ENCODE measurements at places on chromosomes 11 and 22.

- DNase-seq = peak; percentile 73
Observed at GRCh38 chr11:33257160-33257896, at the start of gene HIPK3. Gene HIPK3 (plus strand): TSS chr11:33257381.

DNA sequence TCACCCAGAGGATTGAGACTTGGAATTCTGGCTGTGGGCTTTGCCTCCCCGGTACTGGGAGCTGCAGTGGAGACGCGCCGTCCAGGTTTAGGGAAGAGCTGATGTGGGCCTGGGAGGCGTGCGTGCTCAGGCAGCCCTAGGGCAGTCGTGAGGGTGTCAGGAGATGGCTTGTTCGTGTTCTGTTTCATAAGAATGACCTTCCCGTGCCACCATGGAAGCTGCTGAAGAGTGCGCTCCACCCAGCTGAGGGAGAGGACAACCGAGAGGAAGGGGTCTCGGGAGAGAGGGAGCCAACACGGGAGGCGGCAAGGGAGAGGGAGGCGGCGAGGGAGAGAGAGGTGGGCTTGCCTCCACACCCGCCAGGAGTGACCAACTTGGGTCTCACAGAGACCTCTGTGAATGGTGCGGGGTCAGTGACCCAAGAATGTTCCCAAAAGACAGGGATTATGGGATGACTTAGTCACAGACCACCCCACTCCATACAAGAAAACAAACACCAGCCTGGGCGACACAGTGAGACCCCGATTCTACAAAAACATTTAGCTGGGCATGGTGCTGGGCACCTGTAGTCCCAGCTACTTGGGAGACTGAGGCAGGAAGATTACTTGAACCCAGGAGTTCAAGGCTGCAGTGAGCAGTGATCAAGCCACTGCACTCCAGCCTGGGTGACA lies 14.7 kb upstream of the TRMU start:
- DNase-seq = no peak

DNA sequence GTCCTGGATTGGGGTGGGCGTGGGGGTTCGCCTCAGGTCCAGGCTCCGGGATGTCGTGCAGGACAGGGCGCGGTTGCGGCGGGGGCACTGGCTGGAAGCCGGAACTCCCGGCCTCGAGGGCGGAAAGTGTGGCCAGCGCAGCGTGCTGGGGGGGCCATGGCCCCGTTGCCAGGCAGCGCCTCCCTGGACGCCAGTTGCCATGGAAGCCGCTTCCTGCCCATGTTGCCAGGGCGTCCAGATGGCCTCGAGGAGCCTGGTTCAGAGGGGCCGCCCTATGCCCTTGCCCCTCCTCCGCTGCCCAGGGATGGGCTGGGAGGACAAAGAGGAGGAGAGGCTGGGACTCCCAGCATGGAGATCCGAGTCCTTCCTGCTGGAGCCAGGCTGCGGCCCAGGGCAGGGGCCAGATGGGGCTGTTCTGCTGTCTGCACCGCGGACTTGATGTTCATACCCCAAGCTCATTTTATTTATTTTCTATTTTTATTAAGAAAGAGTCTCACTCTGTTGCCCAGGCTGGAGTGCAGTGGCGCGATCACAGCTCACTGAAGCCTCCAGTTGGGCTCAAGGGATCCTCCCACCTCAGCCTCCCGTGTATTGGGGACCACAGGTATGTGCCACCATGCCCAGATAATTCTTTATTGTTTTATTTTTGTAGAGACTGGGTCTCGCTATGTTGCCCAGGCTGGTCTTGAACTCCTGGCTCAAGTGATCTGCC lies 4.6 kb upstream of the CCDC188 start:
- DNase-seq = peak; percentile 69

DNA sequence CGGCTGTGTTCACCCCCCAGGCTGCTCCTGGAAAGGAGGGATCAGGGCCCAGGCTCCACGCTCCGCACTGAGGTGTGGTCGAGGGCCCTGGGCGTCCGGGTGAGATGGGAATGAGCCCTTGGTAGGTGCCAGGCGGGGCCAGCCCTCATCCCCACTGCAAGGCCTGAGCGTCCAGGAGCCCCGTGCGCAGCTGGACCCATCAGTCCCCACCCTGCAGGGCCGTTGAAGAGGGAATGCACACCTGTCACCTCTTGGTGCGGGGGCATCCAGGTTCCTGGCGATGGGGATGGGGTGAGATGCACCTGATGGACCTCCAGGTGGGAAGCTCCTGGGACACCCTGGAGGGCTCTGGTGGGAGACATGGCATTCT lies 72.2 kb downstream of the KCNQ1 start:
- no peak for DNase-seq

DNA sequence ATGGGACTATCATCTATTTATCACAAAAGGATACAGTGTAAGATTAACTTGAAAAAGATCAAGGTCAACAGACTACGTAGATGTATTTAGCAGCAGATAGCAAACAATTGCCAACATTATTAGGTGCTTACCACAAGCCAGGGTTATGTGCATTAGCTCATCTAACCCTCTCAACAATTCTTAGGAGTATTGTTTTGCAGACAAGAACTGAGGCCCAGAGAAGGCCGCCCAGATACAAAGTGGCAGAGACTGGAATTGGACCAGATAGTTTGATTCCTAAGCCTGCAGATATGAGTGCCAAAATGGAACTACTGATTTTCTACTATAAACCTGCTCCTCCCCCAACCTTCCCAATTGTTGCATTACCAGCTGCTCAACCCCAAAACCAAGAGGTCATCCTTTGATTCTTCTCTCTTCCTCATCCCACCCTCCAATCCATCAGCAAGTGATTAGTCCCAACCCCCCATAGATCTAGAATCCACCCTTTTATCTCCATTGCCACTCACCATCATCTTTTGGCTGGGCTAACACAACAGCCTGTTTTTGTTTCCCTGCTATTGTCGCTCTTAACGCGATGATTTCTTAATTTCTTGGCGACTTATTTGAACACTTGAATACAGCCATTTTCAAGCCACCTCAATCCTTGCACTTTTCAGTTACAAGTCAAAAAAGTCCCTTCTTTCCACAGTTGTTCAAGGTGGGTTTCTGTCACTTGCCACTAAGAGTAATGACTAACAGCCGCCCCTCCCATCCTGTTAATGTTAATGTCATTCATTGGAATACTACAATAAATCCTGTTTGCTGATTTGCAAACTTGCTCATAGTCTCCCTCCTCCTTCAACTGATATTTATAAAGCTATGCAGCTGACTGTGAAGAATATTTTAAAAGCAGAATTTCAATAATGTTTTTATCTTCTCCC lies 2.7 kb downstream of the TMEM123 start:
- no peak for DNase-seq

GRCh38 chr11:22901603-22902002 lies 41.3 kb upstream of the CCDC179 start:
- DNase-seq = no peak

GRCh38 chr11:24082241-24082640 lies 414.6 kb upstream of the LUZP2 start:
- no peak for DNase-seq

- DNase-seq = no peak
Observed at GRCh38 chr11:10601837-10602236, 33.4 kb upstream of the LYVE1 start.

GRCh38 chr22:39616051-39616450 lies 45.5 kb downstream of the CACNA1I start:
- DNase-seq = no peak

DNA sequence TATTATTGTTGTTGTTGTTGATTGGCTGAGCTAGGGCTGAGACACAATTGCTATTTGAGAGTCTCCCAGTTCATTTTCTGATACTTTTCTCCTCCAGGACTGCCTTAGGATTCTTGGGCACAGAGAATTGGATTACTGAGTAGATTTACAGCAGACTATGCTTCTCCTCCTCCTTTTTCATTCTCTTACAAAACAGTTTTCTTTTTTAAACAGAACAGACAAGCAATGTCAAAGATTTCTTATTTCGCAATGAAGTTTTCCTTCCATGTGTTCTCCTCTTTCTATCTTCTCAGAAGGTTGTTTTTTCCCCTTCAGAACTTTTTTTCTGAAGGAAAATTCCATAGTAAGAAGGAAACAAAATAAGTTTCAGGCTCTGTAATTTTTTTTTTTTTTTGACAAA lies 19.8 kb upstream of the TIMP3 start:
- DNase-seq = no peak

DNA sequence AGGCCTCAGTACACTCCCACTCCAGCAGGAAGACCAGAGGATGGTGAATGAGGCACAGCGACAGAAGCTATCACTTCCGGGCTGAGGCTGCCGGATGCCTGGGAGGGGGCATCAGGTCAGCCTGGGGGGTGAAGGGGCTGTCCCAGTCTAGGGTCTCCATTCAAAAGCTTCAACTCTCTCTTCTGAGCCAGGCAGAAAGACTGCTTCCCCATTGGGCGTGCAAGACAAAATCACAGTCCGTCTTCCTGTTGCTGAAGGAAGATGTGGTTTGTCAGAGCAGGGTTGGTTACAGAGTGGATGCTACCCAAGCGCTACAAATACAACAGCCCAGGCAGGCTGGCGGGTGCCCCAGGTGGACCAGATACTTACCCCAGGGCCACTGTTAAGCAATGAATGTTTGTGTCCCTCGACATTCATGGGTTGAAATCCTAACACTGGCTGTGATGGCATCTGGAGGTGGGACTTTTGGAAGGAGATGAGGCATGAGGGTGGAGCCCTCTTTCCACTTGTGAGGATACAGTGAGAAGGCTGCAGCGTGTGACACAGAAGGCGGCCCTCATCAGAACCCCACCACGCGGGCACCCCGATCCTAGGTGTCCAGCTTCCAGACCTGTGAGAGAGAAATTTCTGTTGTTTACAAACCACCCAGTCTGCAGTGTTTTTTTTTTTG lies 12.0 kb downstream of the UPK3A start:
- no peak for DNase-seq

DNA sequence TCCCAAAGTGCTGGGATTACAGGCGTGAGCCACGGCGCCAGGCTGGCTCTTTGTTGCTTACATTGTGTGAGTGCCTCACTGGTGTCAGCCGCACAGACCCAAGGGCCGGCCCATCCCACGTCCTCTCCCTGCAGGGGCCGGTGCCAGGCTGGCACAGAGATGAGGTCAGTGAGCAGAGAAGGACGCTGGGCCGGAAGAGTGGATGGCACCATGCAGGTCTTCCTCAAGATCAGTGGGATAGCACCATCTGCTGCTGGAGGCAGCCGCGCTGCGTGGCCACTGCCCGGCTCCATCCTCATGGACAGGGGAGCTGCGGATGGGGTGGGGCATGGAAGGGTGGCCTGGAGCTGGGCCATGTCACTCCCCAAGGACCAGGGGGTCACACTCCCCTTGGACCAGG lies 22.0 kb upstream of the FGF4 start:
- no peak for DNase-seq

- DNase-seq = peak; percentile 76
Observed at GRCh38 chr11:9461063-9461759, 399 bp downstream of the ZNF143 start.

- DNase-seq = no peak
Observed at GRCh38 chr11:122192634-122193255, 76.7 kb upstream of the BLID start.

- DNase-seq = no peak
Observed at GRCh38 chr11:57614234-57614772, 16.8 kb downstream of the SERPING1 start.

- DNase-seq = no peak
Observed at GRCh38 chr11:112965656-112966055, 4.4 kb downstream of the NCAM1 start.

- DNase-seq = no peak
Observed at GRCh38 chr11:57376095-57377090, 4.6 kb downstream of the PRG3 start.

DNA sequence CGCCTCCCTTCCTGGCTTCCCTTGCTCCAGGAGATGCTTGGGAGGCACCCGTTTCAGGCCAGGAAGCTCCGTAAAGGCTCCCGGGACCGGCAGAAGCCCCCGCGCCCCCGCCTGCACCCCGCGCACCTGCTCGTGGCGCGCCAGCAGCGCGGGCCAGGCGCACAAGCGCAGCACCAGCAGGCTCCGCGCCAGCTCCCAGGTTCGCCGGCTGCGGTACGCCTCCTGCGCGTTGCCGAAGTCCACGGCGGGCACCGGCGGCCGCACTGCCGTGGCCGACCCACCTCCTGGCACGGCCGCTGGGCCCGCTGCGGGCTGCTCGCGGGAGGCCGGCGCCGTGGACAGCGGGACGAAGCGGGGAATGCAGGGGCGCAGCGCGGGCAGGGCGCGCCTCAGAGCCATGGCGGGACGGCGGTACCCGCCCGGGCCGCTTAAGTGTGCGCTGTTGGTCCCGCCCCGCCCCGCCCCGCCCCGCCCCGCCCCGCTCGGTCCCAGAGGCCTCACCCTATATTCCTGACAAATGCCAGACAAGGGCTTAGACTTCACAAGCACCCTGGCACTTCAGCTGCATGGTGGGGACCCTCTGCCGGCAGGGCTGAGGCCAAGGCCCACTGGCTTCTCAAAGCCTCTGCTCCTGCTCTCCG lies at the start of gene PRODH:
Gene PRODH (minus strand): TSS at position 405 of the 641 bp plus-strand sequence. CDS start 6 bp downstream, at position 399.
- DNase-seq = no peak
